Right renal cortex interstitium (tissue), 3 donors: ENCODE measurements at places on chromosomes 5 and 9.

DNA sequence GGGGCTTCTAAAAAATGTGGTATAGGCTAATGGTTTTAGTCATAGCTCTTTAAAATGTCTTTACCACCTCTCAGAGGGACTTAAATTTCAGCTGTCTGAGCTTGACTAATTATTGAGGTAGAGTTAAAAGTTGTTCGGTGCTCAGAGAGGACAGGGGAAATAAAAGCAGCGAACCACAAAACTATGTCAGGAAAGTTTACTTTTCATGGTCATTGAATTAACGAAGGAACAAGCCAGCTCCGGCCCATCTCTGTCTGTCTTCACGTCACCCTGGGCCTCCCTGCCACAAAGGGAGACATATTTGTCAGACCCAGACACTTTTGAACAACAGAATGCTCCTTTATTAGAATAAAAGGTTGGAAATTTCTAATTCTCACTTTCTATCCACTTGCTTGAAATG lies 98.8 kb upstream of the EFNA5 start:
- no peak for DNase-seq

DNA sequence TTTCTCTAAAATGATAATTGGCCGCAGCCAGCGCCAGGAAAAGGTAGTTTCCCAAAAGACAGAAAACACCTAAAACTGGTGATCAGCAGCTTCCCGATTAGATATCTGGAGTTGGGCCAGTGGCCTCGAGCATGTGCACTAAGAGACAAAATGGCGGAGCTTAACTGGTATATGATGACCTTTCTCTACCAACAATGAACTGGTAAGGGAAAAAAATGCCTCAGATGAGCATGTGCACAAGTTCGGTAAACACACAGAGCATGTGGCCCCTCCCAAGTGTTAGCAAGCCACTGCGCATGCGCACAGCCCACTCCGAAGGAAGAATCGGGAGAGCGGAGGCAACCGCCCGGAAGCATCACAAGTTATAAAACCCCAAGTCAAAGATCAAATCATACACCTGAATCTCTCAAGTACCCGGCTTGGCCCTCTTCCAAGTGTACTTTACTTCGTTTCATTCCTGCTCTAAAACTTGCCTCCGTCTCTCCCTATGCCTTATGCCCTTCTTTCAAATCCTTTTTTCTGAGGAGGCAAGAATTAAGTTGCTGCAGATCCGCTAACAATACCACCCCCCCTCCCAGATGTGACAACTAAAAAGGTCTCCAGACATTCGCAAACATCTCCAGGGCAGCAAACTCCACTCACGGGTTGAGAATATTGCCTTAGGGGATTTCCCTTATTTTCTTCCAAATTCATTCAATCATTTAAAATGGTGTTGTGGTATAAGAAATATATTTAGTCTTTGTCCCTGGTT lies 15.0 kb upstream of the PTBP3 start:
- DNase-seq, result peak; percentile 67

GRCh38 chr5:74919487-74919886 lies 53.3 kb upstream of the FAM169A start:
- DNase-seq, result no peak

DNA sequence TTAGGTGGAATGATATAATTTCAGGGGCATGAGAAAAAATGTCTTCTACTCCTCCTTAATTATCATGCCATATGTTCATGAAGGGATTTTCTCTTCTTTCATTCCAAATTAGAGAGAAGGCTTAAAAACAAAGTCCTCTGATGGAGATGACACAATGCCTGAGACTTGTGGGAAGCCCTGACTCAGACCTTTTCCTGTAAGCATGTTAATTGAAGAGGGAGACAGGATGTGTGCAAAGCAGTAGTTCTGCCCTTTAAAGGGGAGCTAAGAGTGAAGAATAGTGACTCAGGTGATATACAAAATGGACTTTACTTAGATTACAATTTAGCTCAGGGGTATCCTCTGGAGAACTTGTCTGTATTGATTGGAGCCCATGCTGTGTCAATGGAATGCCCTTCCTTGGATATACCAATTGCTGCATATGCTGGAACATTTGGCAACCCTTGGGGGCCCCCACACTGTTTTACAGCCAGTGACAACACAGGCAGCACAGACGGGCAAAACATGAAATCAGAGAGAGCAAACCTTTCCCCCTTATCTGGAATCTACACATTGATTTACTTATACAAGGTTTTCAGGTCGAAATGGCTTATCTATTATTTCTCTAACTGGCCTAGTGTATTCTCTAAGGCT lies 81.3 kb downstream of the IZUMO3 start:
- DNase-seq, result no peak

DNA sequence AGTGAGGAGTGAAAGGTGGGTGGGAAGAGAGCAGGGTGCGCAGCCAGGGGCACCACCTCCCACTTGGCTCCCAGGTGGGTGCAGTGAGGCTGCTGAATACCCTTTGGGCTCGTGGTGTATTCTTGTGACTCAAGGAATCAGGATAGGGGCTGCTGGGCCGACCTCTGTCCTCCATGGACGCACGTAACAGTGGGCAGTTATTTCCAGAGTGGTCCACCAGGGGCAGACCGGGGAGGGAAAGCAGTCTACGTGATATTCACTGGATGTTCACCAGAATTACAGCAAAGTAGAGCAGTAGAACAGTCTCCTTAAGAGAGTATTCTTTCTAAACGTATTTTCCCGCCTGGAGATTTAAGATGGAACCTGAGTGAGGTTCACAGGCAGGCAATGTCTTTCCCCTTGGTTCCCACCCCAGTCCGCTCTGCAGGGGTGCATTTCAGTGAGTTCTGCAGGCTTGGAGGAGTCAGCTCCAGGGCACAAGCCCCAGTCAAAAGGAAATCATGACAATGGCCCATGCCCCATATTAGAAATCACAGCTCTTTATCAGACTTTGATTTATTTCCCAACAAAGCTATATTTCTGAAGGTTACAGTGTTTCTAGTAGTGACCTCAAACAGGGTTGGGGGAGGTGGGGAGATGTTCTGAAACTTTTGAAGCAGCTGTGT lies 88.7 kb downstream of the SYK start:
- DNase-seq, result no peak
